HCT116 (cell line): ENCODE measurements at places on chromosomes 16 and 17. TPM values are rescaled to one million over a fixed set of nuclear protein-coding genes. Genes with fewer than 3 reads are reported as not detected.

Gene PRSS21
- total RNA-seq, result 0.39 TPM

Gene LPO
- total RNA-seq, result not detected

Gene DBF4B
- 26.1 TPM for total RNA-seq

Gene TAC4
- not detected for total RNA-seq

Gene HIGD1B
- not detected for total RNA-seq

Gene CEP295NL
- total RNA-seq, result 1.9 TPM

Gene KCNJ2
- total RNA-seq, result not detected

Gene G6PC1
- 0.10 TPM for total RNA-seq

Gene KRTAP4-1
- not detected for total RNA-seq

- H3K4me1 ChIP-seq, result no peaks in the 10 kb centered on the region
- no peak for DNase-seq
- H3K27ac ChIP-seq, result no peak overlapping the region
- 0 out of 2 replicates have a peak, but pooled peaks cover 4% of the 10 kb centered on the region for H3K36me3 ChIP-seq
- no peaks in the 10 kb centered on the region for H3K27me3 ChIP-seq
These were observed 12.3 kb downstream of the HSD11B2 start for GRCh38 chr16:67443265-67443664.

DNA sequence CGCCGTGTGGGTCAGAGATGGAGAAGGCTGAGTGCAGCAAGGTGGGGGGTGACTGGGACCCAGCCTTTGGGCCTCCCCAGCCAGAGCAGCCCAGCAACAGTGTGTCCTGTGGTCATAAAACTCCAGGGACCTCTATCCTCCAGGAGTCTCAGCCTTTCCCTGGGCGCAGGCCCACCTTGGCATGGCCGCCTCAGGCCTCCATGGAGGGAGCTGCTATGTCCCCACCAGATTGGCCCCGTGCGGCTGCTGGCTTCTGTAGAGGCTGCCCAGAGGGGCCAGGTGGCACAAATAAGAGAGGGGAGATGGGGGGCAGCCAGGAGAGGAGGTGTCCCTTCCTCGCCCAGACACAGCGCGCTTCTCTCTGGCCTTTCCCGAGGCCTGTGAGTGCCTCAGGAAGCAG lies 2.6 kb upstream of the SYNGR3 start:
- no peak for DNase-seq
- no peak overlapping the region for H3K4me3 ChIP-seq
- H3K27ac ChIP-seq, result no peak overlapping the region
- H3K27me3 ChIP-seq, result no peaks in the 10 kb centered on the region
- peaks cover 51% of the 10 kb centered on the region for H3K4me1 ChIP-seq
- peaks cover 14% of the 10 kb centered on the region; the same call in 1 of the 2 replicates for H3K36me3 ChIP-seq

DNA sequence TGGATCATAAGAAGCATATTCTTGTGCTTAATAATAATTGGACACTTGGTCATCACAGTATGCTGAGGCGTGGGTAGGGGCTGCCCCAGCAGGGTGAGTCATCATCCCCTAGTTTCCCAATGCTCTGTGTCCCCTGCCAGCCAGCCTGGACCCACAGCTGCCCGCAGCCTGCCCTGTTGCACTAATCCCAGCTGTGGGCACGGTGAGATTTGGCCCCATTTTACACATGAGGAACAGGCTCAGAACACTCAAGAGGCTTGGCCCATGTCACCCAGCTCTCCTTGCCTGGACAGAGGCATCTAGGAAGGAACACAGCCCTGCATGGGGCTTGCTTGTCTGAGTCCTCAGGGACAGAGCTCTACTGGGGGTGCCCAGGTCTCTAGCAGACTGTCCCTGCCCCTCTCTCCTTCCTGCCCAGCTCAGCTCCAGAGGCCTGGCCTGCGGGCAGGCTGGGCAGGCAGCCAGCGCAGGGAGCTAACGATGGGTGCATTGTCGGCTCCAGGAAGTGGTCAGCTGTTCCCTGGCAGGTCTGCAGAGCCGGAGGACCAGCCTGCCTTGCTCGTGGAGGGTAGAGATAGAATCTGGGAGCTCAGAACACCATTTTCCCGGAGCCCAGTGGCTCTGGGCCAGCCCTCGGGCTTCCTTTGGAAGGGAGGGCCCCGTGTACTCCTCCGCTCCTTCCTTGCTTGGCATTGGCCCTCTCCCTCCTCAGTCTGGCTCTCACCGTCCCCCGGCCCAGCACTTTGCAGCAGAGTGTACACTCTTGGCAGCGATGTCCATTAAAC lies 189.4 kb downstream of the RAB11FIP4 start:
- no peaks in the 10 kb centered on the region for H3K27me3 ChIP-seq
- peak overlapping the region; percentile 34; the same call in 1 of the 2 replicates for H3K27ac ChIP-seq
- H3K4me3 ChIP-seq, result no peak overlapping the region
- DNase-seq, result no peak
- H3K4me1 ChIP-seq, result peaks cover 9% of the 10 kb centered on the region

DNA sequence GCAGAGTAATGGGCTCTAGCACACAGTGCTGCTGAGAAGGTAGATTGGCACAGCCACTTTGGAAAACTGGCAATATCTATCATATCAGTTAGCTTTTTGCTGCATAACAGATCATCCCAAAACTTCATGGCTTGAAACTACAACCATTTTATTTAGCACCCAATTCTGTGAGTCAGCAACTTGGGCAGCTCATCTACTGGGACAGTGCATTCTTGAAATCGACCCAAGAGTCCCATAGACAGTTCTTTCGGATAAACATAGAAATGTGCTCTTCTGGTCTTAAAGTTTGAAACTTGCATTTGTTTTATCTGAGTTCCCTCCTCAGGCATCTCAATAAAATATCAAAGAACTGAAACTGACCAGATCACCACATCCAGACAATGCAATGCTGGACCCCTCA lies 76.7 kb downstream of the CEP112 start:
- no peak overlapping the region for H3K4me3 ChIP-seq
- H3K4me1 ChIP-seq, result no peaks in the 10 kb centered on the region
- H3K27me3 ChIP-seq, result no peaks in the 10 kb centered on the region
- DNase-seq, result no peak

GRCh38 chr16:82340531-82340930 lies 170.5 kb upstream of the MPHOSPH6 start:
- peaks cover 11% of the 10 kb centered on the region; the same call in 1 of the 2 replicates for H3K27me3 ChIP-seq
- H3K4me1 ChIP-seq, result no peaks in the 10 kb centered on the region
- DNase-seq, result no peak
- no peaks in the 10 kb centered on the region for H3K36me3 ChIP-seq
- H3K27ac ChIP-seq, result no peak overlapping the region

DNA sequence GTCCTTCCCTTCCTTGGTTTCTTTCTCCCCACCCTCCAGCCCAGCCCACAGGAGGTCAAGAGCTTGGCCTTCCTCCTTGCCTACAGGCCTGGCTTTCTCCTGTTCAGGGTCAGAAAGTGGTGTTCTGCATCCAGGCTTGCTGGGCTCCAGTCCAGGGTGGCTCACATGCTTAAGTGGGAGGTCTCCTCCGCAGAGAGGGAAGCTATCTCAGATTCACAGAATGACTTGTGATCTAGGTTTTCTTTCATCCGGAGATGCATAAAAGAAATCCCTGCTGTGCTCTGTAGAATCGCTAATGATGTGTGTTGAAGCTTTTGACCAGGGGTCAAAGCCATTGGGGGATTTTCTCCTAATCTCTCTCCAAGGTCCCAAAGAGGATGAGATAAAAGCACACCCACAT lies 382.3 kb upstream of the EEF2KMT start:
- DNase-seq, result no peak
- H3K27ac ChIP-seq, result no peak overlapping the region
- no peak overlapping the region for H3K4me3 ChIP-seq
- H3K27me3 ChIP-seq, result peaks cover 38% of the 10 kb centered on the region
- no peaks in the 10 kb centered on the region for H3K36me3 ChIP-seq
- no peaks in the 10 kb centered on the region for H3K4me1 ChIP-seq

GRCh38 chr17:31434727-31435050 lies 43.2 kb downstream of the RAB11FIP4 start:
- no peak overlapping the region for H3K27ac ChIP-seq
- no peaks in the 10 kb centered on the region for H3K4me1 ChIP-seq
- H3K4me3 ChIP-seq, result no peak overlapping the region
- no peaks in the 10 kb centered on the region for H3K27me3 ChIP-seq

GRCh38 chr16:8237452-8237851 lies 352.9 kb downstream of the TMEM114 start:
- no peaks in the 10 kb centered on the region for H3K4me1 ChIP-seq
- H3K27ac ChIP-seq, result no peak overlapping the region
- no peak overlapping the region for H3K4me3 ChIP-seq
- H3K36me3 ChIP-seq, result no peaks in the 10 kb centered on the region

DNA sequence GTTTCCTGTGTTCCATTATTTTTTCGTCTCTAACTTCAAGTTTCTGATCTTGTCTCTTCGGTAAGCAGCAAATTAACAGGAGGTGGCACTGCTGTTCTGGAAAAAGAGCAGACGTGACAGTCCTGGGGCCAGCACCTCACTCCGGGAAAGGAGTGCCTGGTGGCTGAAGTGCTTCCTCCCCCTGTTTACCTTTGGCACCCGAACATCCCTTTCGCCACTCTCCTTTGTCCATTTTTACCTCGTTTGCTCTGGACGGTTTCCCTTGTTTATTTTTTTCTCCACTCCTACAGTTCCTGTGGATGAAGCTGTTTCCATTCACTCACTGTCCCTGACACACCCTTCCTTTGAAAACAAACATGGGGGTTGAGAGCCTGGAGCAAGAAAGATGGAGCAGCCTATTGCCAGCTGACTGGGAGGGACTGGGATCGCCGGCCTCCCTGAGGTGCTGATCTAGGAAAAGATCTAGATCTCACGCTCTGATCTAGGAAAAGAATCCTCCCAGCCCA lies 12.6 kb downstream of the SAP30BP start:
- H3K27ac ChIP-seq, result peak overlapping the region; percentile 5; the same call in 1 of the 2 replicates
- peaks cover 51% of the 10 kb centered on the region for H3K4me1 ChIP-seq
- no peaks in the 10 kb centered on the region for H3K27me3 ChIP-seq
- no peak overlapping the region for H3K4me3 ChIP-seq

GRCh38 chr17:44118427-44119050 lies 4.9 kb downstream of the HDAC5 start:
- no peak overlapping the region for H3K4me3 ChIP-seq
- no peaks in the 10 kb centered on the region for H3K27me3 ChIP-seq
- no peak for DNase-seq
- no peak overlapping the region for H3K27ac ChIP-seq
- peaks cover 35% of the 10 kb centered on the region for H3K4me1 ChIP-seq

- no peak for DNase-seq
- no peak overlapping the region for H3K4me3 ChIP-seq
- no peaks in the 10 kb centered on the region for H3K4me1 ChIP-seq
- no peak overlapping the region for H3K27ac ChIP-seq
These were observed 37.2 kb downstream of the SMPD3 start for GRCh38 chr16:68411086-68411485.

- H3K4me3 ChIP-seq, result no peak overlapping the region
- no peak for DNase-seq
- no peaks in the 10 kb centered on the region for H3K27me3 ChIP-seq
- H3K36me3 ChIP-seq, result peaks cover 15% of the 10 kb centered on the region; the same call in 1 of the 2 replicates
- no peak overlapping the region for H3K27ac ChIP-seq
These were observed 63.9 kb downstream of the NUP88 start for GRCh38 chr17:5355421-5356129.

DNA sequence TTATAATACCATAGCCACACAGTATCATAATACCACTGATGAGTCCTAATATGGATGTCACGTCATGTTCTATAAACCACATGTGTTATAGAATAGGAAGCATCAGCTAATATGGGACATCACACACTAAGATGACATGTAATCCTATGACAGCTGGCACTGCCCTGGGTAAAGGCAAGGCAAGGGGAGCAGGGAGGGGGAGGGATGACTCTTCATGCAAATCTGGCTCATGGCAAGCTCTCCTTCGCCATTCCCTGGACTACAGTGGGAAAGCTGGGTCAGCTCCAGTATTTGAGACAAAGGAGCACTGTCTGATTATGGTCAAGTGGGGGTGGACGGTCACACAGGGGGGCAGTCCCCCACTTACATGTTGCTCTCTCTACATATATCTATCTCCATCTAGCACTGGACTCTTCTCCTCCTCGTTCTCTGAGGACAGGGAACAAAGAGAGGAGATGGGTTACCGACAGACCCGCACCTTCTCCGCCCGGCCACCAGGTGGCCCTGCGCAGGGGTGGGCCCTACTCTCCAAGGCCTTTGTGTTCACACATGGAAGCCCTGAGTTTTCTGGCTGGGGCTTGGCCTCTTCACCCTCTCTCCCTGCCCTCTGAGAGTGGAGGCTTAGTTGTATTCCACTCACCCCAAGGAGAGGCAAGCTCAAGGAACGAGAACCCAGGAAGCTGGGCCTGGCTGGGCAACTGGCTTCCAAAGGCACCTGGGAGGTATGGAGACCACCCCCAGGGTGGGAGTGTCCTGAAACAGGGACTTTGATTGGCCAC lies 23.4 kb upstream of the MPO start:
- no peaks in the 10 kb centered on the region for H3K27me3 ChIP-seq
- H3K4me3 ChIP-seq, result no peak overlapping the region
- no peaks in the 10 kb centered on the region for H3K36me3 ChIP-seq
- H3K4me1 ChIP-seq, result no peaks in the 10 kb centered on the region

DNA sequence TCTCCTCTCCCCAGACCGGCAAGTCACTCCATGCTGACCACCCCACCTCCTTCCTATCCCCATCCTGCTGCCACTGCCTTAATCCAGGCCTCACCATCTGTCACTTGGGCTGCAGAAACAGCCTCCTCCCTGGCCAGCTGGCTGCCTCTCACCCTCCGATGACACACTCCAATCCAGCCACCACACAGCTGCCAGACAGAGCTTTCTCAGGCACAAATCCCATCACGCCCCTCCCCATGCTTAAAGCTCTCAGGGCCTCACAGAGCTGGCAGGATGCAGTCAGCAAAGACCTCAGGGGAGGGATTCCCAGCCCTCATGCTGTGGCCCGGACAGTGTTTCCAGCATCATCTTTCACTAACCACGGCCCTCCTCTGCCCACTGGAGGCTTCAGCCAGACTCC lies 13.7 kb downstream of the CAMKK1 start:
- H3K36me3 ChIP-seq, result no peaks in the 10 kb centered on the region
- DNase-seq, result no peak
- H3K27me3 ChIP-seq, result no peaks in the 10 kb centered on the region
- no peaks in the 10 kb centered on the region for H3K4me1 ChIP-seq

DNA sequence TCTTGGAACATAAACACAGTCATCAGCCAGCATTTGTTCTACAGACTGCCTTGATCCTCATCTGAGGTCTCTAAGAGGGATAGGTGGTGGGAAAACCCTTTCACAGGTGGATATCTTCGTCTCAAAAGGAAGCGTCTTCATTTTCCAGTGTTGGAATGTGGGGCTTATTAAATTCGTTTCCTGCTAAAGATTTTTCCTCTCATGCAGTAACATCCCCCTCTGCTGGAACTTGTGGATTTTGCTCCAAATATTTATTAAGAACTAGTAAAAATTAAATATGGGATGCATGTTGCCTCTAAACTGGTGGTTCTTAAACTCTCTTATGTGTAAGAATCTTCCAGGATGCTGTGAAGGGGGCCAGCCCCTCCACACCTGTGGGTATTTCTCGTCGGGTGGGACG lies 20.1 kb upstream of the MLYCD start:
- no peak overlapping the region for H3K27ac ChIP-seq
- no peaks in the 10 kb centered on the region for H3K36me3 ChIP-seq
- no peaks in the 10 kb centered on the region; the same call in 1 of the 2 replicates for H3K4me1 ChIP-seq
- H3K27me3 ChIP-seq, result peaks cover 17% of the 10 kb centered on the region
- H3K4me3 ChIP-seq, result no peak overlapping the region
- DNase-seq, result peak; percentile 52

DNA sequence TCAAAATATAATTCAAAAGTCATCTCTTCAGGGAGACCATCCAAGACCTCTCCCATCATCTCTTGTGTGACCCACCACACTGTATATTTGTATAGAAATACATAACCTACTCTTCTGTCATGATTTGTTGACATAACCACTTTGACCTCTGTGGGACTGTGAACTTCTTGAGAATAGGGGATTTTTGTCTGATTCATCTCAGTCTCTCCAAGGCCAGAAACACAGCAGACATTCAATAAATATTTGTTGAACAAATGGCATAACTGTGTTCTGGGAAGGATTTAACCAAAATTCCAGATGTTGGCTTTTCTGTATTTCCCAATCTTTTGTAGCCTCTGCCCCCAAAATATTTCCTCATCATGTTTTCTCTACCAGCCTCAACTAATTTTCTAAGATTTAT lies 169.7 kb downstream of the CDH11 start:
- H3K4me3 ChIP-seq, result no peak overlapping the region
- no peak overlapping the region for H3K27ac ChIP-seq
- H3K27me3 ChIP-seq, result no peaks in the 10 kb centered on the region
- H3K36me3 ChIP-seq, result no peaks in the 10 kb centered on the region
- no peaks in the 10 kb centered on the region for H3K4me1 ChIP-seq
